ENCODE measurements at places on chromosomes 16 and 17.

DNA sequence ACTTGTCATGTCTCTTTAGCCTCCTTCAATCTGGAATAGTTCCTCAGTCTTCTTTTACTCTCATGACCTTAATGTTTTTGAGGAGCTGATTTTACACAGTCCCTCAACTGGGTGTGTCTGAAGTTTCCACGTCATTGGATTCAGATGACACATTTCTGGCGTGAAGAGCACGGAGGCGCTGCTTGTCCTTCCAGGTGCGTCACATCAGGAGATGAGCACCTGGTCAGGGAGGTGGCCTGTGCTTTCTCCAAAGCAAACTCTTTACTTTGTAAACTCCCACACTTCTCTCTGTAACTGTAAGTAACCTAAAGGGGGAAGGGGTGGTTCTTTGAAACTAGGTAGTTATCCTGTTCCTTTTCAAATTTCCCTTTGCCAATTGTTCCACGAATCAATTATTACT is 52.5 kb upstream of the MNT start:
- no peak for DNase-seq

GRCh38 chr16:58197314-58198012 is 443 bp downstream of the CSNK2A2 start:
- peak; percentile 15 for DNase-seq

GRCh38 chr16:88459366-88460073 is 6.4 kb downstream of the ZFPM1 start:
- no peak for DNase-seq

GRCh38 chr16:31451681-31452351 is 7.5 kb upstream of the ARMC5 start:
- peak; percentile 41 for DNase-seq

DNA sequence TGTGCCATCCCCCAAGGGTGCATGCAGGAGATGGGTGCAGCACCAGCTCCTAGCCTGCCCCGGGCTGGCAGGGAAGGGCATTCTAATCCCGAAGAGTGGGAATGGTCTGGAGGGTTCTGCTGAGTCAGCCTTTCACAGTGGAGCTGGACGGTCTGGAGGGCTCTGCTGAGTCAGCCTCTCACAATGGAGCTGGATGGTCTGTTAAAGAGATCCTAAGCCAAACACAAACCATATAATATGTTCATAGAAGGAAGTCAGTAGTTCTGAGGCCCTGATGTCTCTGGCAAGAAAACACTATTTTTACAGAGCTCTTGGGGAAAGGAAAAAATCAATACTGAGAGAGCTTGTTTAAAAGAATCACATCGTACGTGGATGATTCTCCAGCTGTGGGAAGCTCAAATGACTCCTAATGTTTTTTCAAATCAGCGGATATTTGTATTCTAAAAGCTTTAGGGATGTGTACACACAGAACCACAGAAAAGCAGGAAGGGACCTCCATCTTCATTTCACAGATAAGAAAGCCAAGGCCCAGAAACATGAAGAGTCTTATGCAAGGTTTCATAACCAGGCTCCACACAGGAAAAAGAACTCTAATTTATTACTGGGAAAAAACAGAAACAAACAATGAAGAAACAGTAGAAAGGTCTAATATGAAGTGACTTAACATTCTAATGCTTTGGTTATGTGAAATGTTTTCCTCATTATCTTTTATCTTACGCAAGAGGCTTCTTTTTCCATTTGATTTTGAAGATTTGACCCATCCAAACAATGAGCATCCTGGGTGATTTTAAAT is 176.3 kb downstream of the VPS53 start:
- no peak for DNase-seq

- DNase-seq: no peak
Measured at GRCh38 chr17:56549501-56549900, 44.0 kb upstream of the NOG start.

- peak; percentile 74 for DNase-seq
Measured at GRCh38 chr16:58025351-58026138, at the start of gene MMP15. TSS of gene MMP15 (plus strand) at chr16:58025754. CDS start at chr16:58026351, 597 bp downstream.

- DNase-seq: no peak
Measured at GRCh38 chr16:80045861-80046260, 445.3 kb upstream of the MAF start.

DNA sequence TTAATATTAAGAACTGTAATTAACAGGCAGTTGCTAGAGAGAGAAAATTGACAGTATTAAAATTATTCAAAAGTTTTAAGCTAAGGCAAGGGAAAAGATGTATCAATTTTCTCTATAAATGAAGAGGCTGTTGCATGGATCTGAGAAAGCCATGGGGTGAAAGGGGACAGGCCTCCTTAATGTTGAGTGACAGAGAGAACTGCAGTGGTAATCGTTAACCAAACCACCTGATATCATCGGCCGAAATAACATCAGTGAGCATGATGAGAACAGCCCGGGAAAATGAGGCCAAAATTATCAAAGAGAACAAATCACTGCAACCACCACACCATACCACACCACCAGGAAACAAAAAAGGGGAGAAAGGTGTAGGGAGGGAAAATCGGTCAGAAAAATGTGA is 3.6 kb downstream of the ZNF423 start:
- DNase-seq: no peak

DNA sequence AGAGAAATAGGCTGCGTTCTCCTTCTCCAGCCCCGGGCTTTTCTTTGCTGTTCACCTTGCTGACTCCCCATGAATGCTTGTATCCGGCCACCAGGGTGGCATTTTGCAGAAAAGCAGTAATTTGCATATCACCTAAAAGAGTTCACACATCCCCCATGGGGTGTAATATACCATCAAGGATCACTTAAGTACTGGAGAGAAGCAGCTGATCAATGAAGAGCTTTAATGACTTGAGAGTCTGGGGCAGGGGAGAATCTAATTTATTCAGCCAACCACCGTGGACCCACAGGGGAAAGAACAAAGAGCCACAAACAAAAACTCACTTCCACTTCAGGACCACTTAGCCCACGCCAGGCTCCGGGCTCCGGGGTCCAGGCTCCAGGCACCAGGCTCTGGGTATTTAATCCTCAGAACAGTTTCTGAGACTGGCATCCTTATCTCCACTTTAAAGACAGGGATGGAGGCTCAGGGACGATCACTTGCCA is 33.9 kb upstream of the SEC14L1 start:
- no peak for DNase-seq

DNA sequence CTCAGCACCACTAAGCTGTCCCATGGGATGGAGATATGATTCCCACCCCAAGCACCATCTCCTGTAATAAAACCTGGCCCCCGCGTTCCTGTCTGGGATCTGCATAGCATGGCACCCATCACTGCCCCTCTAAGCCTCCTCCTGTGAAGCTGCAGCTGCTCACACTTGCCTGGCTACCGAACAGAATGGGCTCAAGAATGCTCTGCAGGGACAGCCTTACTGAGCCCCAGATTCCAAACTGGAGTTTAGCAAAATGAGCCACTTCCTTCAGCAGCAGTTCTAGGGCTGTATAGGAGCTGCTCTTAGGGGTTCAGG is 256.1 kb downstream of the CPPED1 start:
- DNase-seq: no peak

DNA sequence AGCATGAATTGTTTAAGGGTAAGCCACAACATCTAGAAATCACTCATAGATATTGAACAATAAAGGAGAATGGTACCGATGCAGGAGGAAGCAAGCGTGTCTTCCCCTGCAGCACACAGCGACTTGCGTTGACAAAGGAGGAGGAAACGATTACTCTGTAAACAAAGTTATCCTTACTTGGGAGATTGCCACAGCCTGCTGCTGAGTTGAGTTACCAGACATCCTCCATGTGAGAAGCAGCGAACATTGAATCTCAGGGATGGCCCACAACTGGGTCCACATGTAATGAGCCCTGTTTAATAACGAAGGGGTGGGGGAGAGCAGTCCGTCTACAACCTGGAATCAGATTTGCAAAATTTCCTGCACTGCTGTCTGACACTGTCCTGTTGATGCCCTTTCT is 27.7 kb downstream of the CLUH start:
- DNase-seq: no peak

DNA sequence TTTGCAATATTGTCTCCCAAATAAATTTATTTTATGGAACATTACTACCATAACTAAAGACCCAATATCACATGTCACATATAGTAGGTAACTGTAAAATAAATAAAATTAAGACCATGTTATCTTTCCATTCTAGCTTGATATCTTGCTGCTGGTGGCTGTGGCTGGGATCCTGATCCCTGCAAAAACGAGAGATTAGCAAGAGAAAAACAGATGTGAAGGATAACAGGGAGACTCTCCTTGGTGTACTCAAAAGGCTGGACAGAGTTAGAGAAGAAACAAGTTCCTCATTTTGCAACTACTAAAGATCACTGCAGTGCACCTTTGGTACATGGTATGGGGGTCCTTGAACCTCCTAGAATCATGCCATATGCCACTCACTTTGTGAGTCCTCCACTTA is 49.7 kb downstream of the ARHGAP27 start:
- DNase-seq: no peak

GRCh38 chr17:64398320-64398719 is 7.7 kb upstream of the PECAM1 start:
- no peak for DNase-seq

GRCh38 chr17:18933102-18934058 is 18.6 kb upstream of the SLC5A10 start:
- no peak for DNase-seq

GRCh38 chr17:556431-556995 is 158.1 kb downstream of the VPS53 start:
- DNase-seq: no peak

- DNase-seq: peak; percentile 41
Measured at GRCh38 chr17:491086-492021, 138.7 kb upstream of the RPH3AL start.

DNA sequence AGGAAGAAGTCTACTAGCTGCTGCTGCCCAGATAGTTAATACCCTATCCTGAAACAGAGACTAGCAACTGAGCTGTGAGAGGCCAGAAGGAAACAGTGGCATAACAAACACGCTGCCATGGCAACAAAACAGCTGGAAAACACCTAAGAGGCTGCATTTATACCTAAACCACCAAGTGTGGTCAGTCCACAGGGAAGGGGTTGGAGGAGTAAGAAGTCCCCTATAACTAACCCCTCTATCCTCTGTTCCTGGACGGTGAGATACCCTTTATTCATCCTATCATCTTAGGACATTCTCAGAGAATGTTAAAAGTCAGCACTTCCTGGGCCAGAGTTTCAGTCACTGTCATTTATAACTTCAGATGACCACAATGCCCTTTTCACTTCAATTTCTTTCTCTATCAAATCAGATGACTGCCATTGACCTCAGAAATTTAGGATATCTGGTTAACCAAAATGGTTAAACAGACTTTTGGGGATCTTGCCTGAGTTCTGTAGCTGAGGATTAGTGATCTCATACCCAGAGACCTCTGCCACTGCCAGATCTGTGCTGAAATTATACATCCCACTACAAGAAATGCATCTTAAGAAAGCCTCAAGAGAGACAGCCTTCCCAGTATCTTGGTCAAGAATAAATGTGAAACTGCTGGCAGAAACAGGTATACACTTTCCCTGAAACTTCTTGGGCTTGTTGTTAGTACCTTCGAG is 36.2 kb downstream of the STH start:
- DNase-seq: no peak

- DNase-seq: no peak
Measured at GRCh38 chr16:55989569-55989907, 114.4 kb upstream of the CES5A start.

GRCh38 chr17:57920916-57921703 is 34.1 kb downstream of the CUEDC1 start:
- no peak for DNase-seq

DNA sequence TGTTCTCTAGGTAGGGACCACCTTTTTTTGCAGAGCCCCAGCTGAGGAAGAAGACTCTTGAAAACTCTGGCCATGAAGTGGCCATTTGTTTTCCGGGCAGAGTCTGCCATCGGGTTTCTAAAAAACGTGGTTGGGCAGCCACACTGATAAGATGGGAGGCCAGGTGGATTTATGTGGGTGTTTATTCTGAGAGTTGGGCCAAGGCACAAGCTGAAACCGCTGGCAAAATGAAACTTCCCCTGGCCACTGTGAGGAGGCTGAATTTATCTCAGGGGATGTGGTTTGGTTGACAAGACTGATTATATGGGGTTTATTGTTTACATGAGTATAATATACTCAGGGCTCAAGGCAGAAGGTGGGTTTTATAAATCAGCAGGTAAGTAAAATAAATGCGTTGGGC is 421.8 kb downstream of the UTP18 start:
- DNase-seq: no peak

- no peak for DNase-seq
Measured at GRCh38 chr17:71164561-71164960, 956.3 kb upstream of the SOX9 start.

GRCh38 chr17:55325406-55325805 is 60.6 kb downstream of the HLF start:
- no peak for DNase-seq

DNA sequence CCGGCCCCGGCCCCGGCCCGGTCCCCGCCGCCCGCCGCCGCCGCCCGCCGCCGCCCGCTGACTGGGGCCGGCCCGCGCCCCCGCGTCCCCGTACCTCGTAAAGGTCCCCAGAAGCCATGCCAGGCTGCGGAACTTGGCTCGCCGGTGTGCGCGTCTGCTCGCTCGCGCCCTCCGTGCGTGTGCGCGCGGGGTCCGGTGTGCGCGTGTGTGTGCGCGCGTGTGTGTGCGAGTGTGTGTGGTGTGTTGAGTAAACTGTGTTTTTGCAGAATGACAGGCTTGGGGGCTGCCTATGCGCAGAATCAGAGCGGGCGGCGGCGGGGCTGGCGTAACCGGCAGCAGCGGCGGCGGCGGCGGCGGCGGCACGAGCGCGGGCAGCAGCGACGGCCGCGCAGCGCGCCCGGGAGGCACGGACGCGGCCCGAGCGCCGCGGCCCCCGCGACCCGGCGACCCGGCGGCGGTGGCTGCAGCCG is 307 bp downstream of the CDYL2 start:
- peak; percentile 75 for DNase-seq

GRCh38 chr16:79395591-79395990 is 204.9 kb downstream of the MAF start:
- no peak for DNase-seq

- DNase-seq: no peak
Measured at GRCh38 chr17:48234922-48235321, 127.4 kb downstream of the SNX11 start.

DNA sequence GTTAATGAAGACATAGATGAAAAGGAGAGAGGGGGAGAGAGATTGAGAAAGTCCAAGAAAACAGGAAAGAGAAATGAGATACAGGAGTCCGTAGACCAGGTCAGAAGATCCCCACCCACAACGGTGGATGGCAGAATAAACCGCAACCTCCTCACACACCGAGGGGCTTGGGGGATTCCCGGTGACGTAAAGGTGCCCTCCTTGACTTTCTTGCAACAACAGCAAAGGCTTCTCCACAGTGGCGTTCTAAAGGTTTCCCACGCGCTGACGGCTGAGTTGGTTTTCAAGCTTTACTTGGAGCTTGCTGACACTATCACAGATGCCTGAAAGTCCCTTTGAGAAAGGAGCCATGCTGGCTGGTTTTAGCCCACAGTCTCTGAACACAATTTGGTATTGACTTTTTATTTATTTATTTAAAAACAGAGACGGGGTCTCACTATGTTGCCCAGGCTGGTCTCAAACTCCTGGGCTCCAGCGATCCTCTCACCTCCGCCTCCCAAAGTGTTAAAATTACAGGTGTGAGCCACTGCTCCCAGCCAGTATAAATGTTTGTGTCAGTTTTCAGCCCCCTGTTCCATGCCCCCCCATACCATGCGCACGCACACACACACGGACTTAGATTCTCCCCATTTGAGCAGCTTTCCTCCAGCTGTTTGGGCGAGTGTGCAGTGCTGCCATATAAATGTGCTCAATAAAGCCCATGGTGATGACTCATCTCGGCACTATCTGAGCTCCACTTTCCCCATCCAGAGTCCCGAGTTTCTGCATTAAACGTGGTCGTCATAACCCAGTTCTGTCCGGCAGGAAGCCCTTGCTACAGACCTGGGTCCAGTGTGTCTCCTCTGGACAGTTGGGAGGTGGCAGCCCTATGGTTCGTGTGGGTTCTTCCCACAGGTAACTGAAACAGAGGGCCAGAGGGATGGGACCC is 33.0 kb upstream of the SEC14L1 start:
- peak; percentile 53 for DNase-seq
